ENCODE measurements at places on chromosomes 1 and 21.
A peak's percentile ranks its signal among the peaks of the same experiment; 100 is the strongest.

DNA sequence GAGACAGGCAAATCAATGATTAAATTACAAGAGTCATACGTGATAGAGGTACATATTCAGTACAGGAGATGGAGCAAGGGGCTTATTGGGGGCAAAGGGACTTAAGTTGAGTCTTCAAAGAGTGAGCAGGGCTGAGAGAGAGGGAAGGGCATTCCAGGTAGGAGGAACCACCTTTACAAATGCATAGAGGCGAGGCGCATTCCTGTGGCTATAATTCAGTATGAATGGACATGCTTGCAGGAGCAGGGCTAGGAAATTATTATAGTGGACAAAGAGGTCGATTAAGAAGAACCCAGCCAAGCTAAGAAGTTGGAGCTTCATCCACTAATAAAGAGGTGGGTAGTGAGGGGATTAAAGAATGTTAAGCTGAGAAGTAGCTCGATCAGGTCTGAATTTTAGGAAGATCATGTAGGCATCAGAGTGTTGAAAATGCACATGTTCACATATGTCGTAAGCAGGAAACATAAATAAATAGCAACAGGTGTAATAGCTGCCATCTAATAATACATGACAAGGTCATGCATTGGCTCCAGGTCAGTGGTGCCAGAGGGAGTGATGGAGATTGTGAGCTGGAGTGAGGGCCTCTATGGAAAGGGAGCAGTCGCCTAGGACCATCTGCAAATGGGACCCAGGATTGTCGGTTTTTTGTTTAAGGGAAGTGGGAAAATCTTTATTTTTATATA lies 12.0 kb upstream of the HNRNPU start:
- DNase-seq, result no peak

DNA sequence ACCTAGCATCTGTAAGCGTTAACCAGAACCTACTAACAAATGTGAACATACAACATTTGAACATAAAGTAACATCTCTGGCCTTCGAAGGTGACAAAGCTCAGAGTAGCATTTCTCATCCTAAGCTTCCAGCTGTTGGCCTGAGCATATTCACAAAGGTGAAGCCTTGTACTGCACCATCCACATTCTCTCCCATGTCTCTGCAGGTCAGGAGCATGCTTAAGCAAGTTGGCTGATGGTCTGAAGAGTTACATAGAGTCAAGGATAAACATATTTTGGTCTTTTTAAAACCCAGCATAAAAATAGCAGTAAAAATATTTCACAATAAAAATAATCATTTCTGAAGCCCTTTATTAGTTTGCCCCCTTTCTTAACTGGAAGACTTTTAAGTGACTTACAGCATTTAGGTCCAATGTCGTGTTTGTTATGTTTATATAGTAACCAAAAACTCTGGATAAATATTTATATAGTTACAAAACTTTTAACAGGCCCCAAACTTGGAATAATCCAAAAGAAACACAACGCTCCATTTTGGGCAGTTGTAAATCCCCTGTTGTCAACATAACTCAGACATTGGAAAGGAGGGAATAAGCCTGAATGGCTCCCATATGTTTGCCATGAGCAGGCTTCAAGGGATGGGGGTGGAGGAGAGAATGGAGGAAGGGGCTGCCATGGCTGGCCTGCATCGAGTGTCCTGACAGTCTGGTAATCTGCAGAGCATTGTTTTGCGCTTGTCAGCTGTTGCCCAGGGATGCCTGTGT lies 42.8 kb upstream of the ENAH start:
- no peak for DNase-seq

GRCh38 chr1:228860911-228861831 lies 125.9 kb downstream of the RHOU start:
- peak; percentile 40 for DNase-seq

- DNase-seq, result no peak
Measured at GRCh38 chr1:114150016-114150415, 3.7 kb downstream of the SYT6 start.

- DNase-seq, result peak; percentile 37
Measured at GRCh38 chr1:30417001-30417700, 306.2 kb downstream of the MATN1 start.

DNA sequence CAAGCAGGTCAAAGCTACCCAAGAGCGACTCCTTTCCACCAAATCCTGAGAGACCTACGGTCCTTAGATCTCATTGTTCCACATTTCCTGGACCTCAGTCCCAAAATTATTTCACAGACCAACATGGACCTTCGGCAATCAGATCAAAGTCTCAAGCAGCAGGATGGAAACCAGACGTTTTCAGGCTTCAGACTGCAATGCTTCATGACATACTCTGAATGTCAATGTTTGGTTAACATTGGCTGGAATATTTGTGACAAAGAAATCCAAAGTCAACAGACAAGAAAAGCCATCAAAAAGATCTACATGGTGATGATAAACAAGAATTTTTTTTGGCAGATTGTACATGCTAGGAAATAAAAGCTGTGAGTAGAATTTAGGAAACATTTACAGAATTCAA lies 1057.3 kb downstream of the ADGRL2 start:
- no peak for DNase-seq

DNA sequence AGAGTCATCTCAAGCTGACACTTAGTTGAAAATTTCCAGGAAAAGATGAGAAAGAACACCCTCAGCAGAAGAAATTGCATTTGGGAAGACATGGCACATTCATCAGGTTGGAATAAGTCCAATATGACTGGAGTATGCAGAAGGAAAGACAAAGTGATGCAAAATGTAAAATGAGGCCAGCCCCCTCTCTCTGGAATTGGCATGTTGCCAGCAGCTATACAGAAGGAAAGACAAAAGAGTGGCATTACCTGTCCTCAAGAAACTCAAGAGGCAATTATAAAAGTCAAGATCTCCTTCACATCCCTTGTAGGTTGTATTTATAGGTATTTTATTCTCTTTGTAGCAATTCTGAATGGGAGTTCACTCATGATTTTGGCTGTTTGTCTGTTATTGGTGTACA lies 426.3 kb downstream of the AGBL4 start:
- no peak for DNase-seq

DNA sequence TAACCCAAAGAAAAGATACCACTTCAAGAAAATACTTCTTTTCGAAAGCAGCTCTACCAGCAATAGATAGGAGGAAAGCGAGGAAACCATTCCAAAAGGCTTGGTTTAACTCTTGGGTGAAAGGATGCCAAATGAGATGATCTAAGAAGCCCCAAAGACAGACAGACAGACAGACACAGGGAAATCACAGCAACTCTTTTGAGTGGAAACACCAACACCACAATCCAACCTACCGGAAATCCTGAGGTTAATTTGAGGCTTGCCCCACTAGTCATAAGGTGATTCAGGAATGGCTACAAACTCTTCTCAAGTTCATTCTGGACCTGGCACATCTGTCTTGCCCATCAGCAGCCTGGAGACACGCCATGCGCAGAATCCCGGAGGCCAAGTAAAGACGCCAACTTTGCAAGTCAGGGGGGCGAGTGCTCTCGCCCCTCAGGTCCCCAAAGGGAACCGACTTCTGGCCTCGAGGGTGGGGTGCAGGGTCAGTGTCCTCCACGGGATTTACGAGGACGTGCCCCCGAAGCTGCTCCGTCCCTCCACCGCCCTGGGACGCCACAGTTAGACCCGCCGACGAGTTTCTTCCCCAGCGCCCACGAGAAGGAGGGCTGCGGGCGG lies 778 bp downstream of the EVI5 start:
- DNase-seq, result no peak

- no peak for DNase-seq
Measured at GRCh38 chr1:186187601-186188000, 187.5 kb downstream of the TPR start.

DNA sequence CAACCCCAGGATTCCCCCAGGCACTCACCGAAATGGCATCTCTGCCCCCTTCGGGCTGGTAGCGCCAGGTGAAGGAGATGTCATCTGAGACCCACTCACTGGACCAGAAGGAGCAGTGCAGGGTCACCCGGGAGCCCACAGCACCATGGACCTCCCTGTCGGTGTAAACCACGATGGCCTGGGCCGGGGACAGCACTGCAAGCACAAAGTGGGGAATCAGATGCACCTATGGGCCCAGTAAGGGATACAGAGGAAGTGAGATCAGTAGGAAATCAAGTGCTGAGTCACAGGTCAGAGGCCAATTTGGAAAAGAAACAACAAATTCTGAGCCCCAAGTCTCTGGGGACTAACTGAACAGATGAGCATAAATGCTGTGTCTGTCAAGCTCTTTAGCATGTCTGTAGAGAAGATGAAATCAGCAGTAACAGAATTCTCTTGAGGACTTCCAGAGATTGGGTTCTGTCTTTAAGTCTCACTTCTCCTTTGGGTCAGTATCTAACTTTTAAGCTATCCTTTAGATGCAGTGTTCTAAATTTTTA lies 2.5 kb downstream of the MPZ start:
- no peak for DNase-seq

DNA sequence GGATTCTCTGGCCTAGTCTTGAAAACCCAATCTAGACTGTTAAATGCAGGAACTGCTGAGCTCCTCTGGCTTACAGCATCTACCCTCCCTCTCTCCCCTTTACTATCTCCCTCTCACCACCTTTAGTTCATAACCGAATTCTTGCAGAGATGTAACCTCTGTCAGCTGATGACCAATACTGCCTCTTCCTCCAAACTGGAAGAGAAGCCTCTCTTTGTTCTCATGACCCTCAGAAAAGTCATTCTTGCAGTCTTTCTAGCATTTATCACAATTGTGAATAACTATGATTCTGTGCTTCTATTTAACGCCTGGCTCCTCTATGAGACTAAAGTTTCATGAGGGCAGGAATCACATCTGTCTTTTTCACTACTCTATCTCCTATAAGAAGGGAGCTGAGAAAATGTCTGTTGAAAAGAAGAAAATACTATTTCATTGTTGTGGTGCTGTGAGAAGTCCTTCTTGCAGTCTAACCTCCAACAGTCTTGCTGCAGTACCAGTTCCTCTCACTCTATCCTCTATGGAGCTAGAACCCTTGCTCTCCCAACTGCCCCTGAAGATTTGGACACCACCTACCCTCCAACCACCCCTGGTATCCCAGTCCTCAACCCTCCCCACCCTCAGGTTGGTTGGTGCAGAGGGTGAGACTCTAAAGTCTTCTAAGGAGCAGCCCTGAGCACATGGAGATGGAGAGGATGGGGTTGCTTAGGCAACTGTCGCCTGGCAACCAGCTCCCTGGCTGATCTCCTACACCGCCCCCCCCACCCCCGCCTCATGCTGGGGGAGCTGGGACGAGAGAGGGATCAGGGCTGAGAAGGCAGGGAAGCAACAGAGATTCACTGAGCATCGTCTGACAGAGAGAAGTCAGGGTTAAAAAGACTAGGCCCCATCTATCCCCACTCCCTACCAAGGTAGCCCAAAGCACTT lies 13.9 kb downstream of the MEF2D start:
- no peak for DNase-seq

GRCh38 chr1:98989556-98989907 lies 15.1 kb downstream of the PLPPR5 start:
- no peak for DNase-seq

- DNase-seq, result peak; percentile 36
Measured at GRCh38 chr21:42160765-42161164, 58.2 kb upstream of the ABCG1 start.

DNA sequence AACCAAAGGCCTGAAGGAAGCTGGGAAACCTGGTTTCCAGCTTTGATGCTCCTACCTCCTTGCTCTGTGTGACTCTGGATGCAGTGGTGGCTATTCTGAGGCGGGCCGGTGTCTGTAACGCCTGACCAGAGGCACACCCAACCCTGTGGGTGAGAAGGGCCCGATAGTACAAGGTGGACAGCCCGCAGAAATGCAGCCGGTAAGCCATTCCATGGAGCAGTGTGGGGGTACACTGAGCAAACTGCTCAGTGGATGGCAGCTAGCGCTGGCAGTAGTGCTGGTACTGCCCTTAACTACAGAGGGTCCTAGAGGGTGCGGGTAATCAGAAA lies 36.0 kb downstream of the AHDC1 start:
- no peak for DNase-seq

DNA sequence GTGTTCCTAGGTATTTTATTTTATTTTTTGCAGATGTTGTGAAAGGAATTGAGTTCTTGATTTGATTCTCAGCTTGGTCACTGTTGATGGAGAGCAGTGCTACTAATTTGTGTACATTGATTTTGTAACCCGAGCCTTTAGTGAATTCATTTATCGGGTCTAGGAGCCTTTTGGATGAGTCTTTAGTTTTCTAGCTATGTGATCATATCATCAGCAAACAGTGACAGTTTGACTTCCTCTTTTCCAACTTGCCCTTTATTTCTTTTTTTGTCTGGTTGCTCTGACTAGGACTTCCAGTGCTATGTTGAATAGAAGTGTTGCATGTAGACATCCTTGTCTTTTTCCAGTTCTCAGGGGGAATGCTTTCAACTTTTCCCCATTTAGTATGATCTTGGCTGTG lies 138.9 kb downstream of the LHX8 start:
- no peak for DNase-seq

GRCh38 chr1:24666794-24667193 lies 23.7 kb downstream of the SRRM1 start:
- DNase-seq, result no peak

- no peak for DNase-seq
Measured at GRCh38 chr1:97379387-97380075, 541.3 kb downstream of the DPYD start.

DNA sequence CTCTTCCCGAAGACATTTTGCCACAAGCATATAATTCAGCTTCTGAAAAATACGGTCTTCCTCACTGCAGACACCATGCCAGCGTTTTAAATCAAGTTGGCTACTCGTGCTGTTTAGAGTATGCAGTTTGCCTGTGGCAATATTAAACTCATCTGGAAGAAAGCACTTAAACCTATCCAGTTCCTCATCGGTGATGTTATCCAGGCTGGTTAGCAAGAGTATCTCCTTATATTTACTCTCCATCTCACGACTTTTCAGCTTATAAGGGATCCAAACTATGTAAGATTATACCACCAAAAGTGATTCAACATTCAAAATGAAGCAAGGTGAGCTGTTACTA lies 9.7 kb upstream of the IFI16 start:
- DNase-seq, result no peak

DNA sequence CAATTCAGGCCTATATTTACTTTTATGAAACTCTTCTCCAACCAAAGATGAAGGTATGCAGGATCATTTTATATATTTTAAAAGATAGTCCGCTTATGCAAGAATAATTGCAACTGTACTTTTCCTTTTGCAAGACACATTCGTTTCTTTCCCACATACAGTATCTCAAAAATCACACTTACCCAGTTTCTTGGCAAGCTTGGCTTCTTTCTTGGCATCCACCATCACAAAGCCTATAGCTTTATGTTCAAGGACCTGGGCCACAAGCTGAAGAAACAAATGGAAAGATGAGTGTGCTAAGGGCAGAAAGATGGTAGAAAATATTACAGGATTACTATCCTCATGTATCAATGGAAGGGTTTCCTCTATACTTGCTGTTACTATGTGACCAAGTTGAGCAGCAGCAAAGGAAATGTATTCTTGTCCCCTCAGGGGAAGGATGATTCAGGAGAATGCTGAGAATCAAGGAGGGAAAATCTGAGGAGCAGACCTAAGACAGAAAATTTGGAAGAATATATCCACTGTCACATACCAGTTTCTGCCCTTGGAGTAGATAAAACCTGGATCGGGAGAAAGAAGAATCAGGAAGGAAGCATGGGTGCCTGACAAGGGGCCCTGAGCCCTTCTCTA lies 23.8 kb downstream of the CASQ2 start:
- DNase-seq, result no peak

GRCh38 chr1:211705467-211706091 lies 30.2 kb upstream of the NEK2 start:
- no peak for DNase-seq

Data from ecto neural progenitor cell (in vitro differentiated cells).